ENCODE measurements at places on chromosomes 2 and 18.
A peak's percentile ranks its signal among the peaks of the same experiment; 100 is the strongest.

DNA sequence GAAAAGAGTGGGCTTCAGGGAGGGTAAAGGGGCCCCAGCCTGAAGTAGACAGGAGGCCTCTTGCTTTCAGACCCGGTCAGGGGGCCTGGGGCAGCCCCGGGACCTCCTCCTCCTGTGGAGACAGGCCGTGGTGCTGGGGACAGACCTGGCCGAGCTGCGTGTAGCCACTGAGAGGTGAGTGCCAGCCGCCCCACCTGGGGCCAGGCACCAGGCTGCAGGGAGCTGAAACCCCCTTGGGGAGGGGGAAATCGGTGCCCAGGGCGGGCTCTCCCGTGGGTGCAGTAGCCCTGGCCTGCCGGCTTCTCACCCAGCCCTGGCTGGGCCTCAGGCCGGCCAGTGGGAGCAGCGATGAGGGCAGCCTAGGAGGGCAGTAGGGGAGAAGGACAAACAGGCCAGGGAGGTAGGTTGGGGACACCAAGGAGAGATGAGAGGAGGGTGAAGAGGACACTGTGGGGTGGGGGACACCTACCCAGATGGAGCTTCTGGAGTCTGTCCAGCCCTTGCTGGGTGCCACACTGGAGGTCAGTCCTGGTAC lies 24.0 kb downstream of the CROCC2 start:
- H3K36me3 ChIP-seq: no peaks in the 10 kb centered on the region
- H3K4me1 ChIP-seq: no peaks in the 10 kb centered on the region
- no peaks in the 10 kb centered on the region for H3K27me3 ChIP-seq
- H3K27ac ChIP-seq: no peak overlapping the region

GRCh38 chr2:232203936-232204335 lies 174.6 kb upstream of the ALPP start:
- no peaks in the 10 kb centered on the region for H3K4me1 ChIP-seq
- H3K4me3 ChIP-seq: no peak overlapping the region
- no peaks in the 10 kb centered on the region for H3K27me3 ChIP-seq
- no peak overlapping the region for H3K27ac ChIP-seq

DNA sequence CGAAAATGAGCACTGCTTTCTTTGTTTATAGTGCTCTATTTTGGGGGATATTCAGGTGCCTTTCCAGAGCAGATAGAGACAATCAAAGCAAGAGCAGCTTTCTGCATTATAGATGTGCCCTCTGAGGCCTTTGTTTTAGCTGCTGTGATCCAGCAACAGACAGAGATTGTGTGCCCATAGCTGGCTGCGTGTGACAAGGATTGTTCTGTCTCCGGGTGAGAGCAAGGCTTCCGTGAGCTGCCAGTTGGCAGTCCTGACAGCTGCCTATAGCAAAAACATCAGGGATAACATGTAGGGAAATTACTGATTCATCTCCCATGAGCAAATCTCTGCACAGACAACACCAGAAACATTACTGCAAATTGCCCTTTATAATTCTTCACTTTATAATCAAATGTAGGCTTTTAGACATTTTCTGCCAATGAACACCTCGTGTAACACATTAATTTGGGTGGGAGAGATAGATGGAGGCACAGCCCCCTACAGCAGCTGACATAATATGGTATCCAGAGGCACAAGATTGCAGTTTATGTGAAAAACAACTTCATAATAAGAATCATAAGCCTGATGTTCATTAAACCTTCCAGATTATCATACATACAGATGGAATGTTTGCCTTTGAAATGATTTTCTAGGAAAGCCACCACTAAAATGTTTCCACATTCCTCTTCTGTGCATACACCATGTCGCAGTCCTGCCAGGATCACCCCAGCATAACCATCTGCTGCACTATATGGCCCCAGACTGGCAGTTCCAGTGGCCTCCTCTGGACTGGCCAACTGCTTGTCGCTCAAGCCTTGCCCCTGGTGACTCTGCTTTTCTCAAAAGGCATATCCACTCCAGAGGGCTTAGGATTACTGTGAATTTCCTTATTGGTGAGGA lies 131.2 kb downstream of the TRIB2 start:
- H3K4me1 ChIP-seq: no peaks in the 10 kb centered on the region
- no peak for DNase-seq
- no peak overlapping the region for H3K4me3 ChIP-seq
- H3K27ac ChIP-seq: no peak overlapping the region
- H3K27me3 ChIP-seq: no peaks in the 10 kb centered on the region
- no peaks in the 10 kb centered on the region for H3K36me3 ChIP-seq

GRCh38 chr18:21300908-21301200 lies 58.8 kb downstream of the GREB1L start:
- H3K4me1 ChIP-seq: no peaks in the 10 kb centered on the region
- no peak for DNase-seq
- H3K27me3 ChIP-seq: no peaks in the 10 kb centered on the region
- H3K36me3 ChIP-seq: no peaks in the 10 kb centered on the region

DNA sequence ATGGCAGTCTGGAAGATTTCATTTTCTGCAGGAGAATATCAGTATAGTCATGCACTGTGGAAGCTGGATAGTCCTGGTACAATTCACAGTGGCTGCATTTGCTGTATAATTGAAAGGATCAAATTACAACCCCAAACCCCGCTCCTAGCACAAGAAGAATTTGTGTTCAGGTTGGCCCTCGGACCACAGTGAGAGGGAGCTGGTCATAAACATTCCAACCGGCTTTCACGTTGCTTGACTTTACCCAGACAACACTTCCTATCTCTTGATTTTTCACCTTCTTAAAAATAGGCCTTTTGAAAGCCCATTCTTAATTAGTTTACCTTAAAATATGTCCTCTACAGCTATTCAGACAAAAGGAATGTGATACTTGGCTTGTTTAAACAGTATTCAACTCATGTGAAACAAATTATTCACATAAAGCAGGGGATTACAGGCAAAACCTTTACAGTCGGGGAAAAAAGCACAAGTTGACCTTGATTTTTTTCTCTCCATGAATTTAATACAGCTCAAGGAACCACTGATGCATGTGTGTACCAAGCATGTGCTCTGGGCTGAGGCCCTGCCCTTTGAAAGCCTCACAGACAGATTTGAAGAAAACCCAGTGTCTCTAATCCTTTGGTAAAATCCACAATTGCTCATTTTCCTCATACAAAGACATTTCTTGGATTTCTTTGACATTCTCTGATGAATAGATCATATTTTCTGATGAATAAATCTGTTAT lies 143.0 kb upstream of the SOX11 start:
- DNase-seq: no peak
- H3K4me3 ChIP-seq: no peak overlapping the region
- no peaks in the 10 kb centered on the region for H3K27me3 ChIP-seq
- H3K4me1 ChIP-seq: no peaks in the 10 kb centered on the region
- H3K27ac ChIP-seq: no peak overlapping the region
- H3K36me3 ChIP-seq: no peaks in the 10 kb centered on the region

DNA sequence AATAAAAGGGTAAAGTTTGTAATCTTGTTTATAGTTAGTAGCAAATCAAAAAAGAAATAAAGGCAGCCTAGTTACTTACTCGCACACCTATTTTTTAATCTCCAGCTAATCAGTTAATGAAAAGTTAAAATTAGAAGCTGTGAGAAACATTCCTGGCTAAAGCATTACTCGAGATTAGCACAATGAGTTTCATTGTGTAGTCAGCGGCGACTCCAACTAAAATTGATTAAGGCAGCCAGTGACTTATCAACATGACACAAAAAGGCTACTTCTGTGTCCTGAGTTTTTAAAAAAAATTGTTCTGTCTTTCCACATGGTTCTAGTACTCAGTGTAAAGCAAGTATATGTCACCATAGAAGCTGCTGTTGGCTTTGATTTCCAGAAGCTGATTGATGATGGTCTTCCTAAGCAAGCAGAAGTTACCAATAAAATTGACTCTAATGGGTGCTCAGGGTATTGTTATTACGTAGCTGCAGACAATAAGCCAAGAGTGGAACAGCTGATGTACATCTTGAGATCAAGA lies 159.2 kb downstream of the CPS1 start:
- no peaks in the 10 kb centered on the region for H3K27me3 ChIP-seq
- H3K27ac ChIP-seq: no peak overlapping the region
- H3K4me1 ChIP-seq: no peaks in the 10 kb centered on the region
- H3K4me3 ChIP-seq: no peak overlapping the region
- no peak for DNase-seq

DNA sequence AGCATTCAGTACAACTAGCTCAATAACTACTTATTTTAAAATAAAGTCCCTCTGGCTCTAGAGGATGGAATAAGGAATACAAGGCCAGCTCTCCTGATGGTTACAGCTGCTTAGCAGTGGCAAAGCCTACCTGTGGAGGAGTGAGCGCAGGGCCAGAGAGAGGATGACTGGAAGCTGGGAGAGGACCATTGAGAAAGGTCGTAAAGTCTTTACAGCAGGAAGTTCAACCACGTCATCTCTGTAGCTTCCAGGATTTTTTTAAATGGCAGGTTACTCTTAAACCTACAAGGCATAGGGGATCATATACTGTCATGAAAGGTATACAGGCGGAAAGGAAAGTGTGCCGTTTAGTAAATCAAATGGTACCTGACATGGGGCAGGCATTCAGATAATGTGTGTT lies 26.3 kb downstream of the ANXA4 start:
- DNase-seq: no peak
- H3K4me1 ChIP-seq: peaks cover 26% of the 10 kb centered on the region
- H3K4me3 ChIP-seq: no peak overlapping the region
- H3K36me3 ChIP-seq: no peaks in the 10 kb centered on the region

- H3K36me3 ChIP-seq: no peaks in the 10 kb centered on the region
- no peaks in the 10 kb centered on the region for H3K27me3 ChIP-seq
Measured at GRCh38 chr2:236916181-236916580, 169.5 kb upstream of the COPS8 start.

DNA sequence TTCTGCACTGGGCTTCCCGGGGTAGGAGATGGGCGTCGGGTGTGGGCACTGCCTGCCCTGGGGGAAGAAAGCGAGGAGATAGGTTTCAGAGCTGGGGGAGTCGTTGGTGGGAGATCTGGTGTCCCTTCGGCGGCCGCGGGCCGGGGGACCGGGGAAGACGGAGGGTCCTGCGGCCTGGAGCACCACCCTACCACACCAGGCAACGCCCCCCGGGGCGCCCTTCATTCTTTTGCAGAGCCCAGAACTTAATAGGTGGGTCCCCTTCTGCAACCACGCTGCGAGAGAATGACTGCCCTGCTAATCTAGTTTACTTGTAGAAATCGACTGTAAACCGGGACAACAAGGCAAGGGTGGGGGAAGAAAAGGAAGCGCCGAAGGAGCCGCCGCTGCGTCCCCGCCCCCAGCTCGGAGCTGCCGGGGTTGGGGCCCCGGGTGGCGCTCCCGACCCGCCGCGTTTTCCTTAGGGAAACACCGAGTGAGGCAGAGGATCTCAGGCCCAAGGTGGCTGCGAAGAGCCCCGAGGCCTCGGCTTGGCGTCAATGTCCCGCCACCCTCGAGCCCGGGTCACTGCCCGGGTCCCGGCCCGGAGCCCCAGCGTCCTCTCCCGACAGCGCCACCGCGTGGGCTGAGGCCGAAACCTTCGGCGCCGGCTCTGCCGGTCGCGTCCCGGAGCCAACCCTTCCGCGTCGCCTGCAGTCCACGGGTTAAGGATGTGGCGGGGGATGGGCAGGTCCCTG lies 5.4 kb upstream of the SATB2 start:
- H3K4me3 ChIP-seq: peak overlapping the region; percentile 53
- peaks cover 12% of the 10 kb centered on the region for H3K27me3 ChIP-seq
- no peak overlapping the region for H3K27ac ChIP-seq
- DNase-seq: no peak
- no peaks in the 10 kb centered on the region for H3K36me3 ChIP-seq

DNA sequence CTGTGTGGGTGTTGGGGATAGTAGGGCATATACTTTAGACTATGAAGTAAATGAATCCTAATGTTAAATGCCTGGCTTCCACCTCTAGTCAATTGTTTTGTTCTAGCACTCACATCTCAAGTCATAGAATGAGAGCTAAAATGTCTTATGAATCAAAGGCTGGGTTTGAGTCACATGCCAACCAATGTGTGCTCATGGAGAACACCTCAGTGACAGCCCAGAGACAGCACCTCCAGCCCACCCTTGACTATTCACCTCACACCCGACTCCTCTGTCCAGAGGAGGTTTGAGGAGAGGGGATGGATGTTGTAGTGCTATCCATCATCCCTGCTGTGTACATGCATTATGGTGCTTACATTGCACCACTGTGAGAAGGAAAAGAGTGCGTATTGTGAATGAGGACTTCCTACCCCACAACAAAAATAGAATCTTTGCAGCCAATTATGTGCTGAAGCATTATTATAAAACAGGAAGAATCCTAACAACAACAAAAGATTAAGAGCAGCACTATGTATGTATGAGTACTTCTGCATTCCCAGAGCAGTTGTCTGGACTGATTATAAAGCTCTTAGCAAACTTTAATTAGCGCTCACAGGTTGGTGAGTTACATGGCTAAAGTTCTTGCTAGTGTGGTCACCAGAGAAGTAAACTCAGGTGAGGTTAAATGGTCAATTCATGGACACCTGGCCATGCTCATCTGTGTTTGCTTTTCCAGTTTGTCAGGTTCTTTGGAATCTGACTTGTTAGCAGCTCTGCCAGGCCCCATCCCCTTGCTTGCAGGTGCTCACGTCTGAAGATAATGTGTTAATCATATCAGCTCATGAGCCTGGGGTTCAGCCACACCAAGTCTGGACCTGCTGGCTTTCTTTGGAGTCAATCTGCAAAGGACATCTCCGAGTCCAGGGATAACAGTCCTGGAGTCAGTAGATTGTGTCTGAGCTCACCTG lies 55.3 kb upstream of the NABP1 start:
- H3K4me1 ChIP-seq: no peaks in the 10 kb centered on the region
- DNase-seq: no peak
- H3K4me3 ChIP-seq: no peak overlapping the region

DNA sequence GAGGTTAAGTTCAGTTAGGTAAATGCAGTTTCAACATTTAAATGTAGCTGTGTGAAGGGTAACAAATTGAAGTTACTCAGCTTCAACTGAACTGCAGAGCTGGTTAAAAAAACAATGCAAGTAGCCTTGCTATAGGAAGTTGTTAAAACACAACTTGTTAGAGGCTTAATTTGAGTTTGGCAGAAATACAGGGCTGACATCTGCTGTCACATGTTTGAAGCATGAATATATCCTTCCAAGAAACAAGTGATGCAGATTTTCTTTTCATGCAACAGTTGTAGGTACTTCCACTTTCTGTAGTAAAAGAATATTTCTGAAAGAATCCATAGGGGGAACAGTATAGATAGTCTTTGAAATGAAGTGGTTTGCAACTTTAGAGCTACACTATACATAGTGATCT lies 208.7 kb upstream of the RASGRP3 start:
- no peaks in the 10 kb centered on the region for H3K27me3 ChIP-seq
- no peak overlapping the region for H3K4me3 ChIP-seq
- H3K27ac ChIP-seq: peak overlapping the region; percentile 16

- no peaks in the 10 kb centered on the region for H3K4me1 ChIP-seq
- H3K27ac ChIP-seq: no peak overlapping the region
- H3K36me3 ChIP-seq: no peaks in the 10 kb centered on the region
- no peak for DNase-seq
Measured at GRCh38 chr18:27879540-27879939, 297.4 kb downstream of the CDH2 start.

- no peaks in the 10 kb centered on the region for H3K27me3 ChIP-seq
- H3K4me1 ChIP-seq: peaks cover 28% of the 10 kb centered on the region
- no peaks in the 10 kb centered on the region for H3K36me3 ChIP-seq
Measured at GRCh38 chr2:241895712-241896641, 26.4 kb downstream of the RTP5 start.
